Right lung (tissue), 10 donors: ENCODE measurements at places on chromosomes 12 and 14. TPM values are rescaled to one million over a fixed set of nuclear protein-coding genes. Genes with fewer than 3 reads are reported as not detected.

DNA sequence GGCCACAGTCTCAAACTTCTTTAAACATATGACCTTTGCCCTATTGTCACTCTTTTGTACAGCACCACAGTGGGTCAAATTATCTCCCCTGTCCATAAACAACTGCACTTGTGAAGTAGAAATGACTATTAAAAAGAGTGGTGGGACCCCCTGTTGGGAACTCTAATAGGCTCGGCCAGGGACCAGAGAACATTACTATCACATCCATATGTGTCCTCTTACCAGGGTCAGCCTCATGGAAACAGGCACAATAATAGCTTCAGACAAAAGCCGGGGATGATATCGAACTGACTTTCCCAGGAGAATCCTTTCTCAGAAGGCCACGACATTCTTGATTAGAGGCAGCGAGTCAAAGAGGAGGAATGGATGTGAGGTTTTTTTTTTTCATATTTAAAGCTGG is 96.6 kb downstream of the NKX2-1 start:
- no peak for DNase-seq

DNA sequence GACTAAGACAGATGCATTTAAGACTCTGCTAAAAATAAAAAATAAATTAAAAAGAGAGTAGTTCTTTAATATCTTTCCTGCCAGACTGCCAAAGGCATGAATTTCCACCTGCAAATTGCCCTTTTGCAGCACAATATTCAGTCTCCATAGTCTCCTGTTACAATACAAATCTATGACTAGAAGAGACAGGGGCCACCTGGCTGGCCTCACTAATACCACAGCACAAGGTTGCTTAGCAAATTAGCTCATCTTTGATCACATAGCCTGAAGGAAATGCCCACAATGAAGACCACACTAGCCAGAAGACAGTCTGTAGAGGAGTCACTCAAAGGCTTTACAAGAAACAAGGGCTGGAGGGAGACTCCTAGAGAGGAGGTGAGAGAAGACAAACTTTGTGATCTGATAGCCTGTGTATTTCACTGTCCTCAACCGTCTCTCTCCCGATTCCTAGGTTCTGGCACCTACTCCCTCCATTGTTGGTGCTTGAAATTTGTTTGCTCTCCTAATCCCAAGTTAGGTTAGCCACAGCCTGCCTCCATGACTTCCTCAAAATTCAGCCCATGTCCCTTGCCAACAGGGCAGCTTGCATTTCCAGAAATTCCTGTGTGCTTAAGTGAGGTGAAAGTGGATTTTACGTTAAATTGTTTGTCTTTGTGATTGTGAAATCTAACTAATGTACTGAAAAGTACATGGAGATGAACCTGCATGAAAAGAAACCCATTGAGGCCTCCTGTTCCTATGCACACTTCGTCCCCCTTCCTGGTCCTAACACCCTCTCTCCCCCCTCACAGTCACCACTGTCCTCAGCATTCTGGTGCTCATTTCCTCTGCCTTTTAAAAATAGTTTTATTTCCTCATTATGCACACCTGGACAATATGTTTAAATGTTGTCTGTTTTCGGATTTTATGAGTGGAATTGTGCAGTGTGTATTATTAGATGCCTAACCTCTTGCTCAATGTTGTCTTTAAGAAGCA is 88.7 kb upstream of the PLXNC1 start:
- DNase-seq: no peak

Gene PMEL
- polyA plus RNA-seq: 2.4 TPM

GRCh38 chr14:100076133-100076532 is 10.9 kb downstream of the EVL start:
- no peak for DNase-seq

DNA sequence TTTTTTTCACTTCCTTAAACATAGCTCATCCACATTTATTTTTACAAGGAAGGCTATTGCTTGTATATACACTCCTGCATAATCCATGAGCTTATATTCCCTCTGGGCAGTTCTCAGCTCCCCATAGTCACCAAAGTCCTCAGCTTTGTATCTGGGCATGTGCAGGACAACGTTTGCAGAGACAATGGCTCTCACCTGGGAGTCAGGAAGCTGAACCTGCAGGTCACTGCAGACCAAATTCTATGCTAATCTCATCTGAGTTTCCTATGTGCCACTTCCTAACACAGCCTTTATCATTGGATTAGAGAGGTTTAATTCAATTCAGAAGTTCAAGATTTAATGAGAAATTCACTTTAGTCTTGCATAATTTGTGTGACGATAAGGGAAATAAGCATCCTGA is 131.5 kb downstream of the KCNK10 start:
- DNase-seq: no peak

DNA sequence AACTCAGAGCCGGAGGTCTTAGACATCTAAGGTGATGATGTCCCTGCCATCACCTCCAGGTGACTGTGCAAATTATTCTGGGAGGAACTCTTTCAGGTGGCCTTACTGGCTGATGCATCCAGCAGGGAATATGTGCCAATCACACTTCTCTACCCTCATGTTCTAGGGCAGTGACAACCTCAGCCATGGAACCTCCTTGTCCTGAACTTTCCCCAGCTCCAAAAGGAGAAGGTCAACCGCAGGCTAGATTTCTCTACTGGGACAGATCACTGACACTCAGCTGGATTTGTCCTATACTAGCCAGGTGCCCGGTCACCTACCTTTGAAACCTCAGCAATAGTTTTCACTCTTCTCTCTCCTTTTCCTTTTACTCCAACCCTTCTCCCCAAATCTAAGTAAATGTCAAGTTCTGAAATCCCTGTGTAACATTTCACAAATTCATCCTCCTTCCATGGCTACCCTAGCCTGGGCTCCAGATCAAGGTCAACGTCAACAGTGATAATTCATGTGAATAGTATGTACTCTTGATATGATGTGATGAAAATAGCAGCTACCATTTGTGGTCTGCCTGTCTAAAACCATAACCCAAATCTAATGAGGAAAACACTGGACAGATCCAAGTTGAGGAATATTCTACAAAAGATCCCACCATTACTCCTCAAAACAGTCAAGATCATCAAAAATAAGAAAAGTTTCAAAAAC is 115.0 kb upstream of the EGLN3 start:
- no peak for DNase-seq

Gene PTGER2
- polyA plus RNA-seq: 3.9 TPM

- DNase-seq: no peak
Measured at GRCh38 chr12:66640691-66641460, 38.0 kb downstream of the GRIP1 start.

DNA sequence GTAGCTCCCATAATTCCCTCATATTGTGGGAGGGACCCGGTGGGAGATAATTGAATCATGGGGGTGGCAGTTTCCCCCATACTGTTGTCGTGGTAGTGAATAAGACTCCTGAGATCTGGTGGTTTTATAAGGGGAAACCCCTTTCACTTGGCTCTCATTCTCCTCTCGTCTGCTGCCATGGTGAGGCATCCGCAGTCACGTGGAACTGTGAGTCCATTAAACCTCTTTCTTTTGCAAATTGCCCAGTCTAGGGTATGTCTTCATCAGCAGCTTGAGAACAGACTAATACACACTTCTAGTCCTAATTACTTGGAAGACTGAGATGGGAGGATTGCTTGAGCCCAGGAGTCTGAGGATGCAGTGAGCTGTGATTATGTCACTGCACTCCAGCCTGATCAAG is 64.4 kb downstream of the TMX1 start:
- no peak for DNase-seq

DNA sequence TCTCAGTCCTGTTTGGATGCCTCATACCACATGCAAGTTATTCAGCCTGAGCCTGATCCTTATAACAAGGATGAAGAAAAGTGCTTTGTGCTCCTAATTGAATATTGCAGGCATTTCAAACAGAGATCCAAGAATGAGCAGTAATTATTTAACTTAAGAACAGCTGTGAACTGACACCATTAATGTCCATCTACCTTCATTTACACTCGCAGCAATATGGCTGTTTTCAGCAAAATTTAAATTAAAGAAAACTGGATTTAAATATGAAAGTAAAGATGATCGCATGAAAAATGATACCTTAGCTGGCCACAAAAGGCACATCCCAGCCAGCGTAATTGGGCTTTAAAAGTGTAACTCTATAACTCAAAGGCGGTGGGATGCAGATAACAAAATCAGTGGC is 466.3 kb downstream of the GALC start:
- no peak for DNase-seq

- no peak for DNase-seq
Measured at GRCh38 chr12:130163461-130164215, 1.4 kb downstream of the FZD10 start.

DNA sequence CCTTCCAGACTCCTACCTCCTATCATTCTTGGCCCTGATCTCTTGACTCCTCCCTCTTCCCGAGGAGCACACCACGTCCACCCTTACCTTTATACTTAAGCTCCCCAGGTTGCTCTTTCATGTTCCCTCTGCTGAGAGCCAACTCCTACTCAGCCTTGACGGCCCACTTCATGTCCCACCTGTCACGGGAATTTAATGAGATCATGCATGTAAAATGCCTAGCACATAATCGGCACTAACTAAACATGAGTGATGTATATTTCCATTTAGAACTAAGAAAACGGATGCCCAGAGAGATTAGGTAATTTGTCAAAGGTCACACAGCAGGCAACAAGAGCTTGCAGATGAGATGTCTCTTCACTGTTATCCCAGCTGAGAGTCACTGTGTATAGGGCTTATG is 45.1 kb downstream of the NOS1 start:
- DNase-seq: no peak

Gene RD3L
- polyA plus RNA-seq: 0.12 TPM

Gene PXN
- polyA plus RNA-seq: 48.6 TPM

Gene DEPDC4
- 8.6 TPM for polyA plus RNA-seq

Gene SOAT2
- 0.24 TPM for polyA plus RNA-seq

DNA sequence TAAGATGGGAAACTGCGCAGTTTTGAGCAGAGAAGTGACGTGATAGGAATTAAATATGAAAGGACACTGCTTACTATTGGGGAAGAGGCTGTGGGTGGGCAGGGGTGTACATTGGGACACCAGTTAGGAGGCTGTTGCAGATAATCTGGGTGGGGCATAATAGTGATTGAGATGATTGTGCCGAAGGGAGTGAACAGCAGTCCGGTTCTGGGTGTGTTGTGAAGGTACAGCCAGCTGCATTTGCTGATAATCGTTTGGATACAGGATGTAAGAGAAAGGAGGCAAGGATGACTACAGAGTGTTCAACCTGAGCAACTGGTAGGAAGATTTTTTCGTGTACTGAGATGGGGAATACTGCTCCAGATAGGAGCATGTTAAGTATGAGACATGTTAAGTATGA is 205.2 kb upstream of the NEDD1 start:
- DNase-seq: no peak

Gene MAP1LC3B2
- polyA plus RNA-seq: 3.7 TPM

- DNase-seq: no peak
Measured at GRCh38 chr14:49955024-49955423, 62.1 kb downstream of the ARF6 start.

DNA sequence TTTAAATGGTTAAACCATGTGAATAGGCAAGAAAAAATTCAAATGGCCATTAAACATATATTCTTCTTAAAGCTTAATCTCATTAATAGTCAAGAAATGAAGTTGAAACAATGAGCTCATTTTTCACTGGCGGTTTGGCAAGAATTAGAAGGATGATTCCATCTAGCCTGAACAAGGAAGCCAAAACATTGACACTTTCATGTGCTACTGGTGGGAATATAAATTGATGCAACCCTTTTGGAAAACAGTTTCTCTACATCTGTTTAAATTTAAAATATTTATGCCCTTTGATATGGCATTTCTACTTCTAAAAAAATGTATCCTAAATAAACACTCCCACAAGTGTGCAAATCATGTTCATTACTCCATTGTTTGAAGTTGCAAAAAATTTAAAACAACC is 174.7 kb upstream of the HIF1A start:
- DNase-seq: no peak

Gene PPP1R1A
- polyA plus RNA-seq: 6.9 TPM

DNA sequence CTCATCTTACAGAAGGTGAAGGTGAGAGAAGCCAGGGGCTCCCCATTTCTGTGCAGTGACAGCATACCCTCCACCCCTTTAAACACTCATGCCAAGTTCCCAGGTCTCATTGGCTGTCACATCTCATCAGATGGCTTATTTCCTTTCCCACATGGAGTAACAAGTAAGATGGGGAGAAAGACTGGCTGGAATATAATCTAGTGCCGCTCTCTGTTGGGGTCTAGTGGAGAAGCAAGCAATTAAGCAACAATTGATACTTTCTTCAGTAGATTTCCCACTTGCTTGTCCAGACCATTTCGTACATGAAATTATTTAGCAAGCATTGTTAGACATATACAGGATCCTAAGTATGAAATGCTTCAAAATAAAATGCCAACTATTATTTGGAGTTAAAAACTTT is 92.2 kb downstream of the SLC5A8 start:
- no peak for DNase-seq

GRCh38 chr14:91356181-91356763 is 61.3 kb downstream of the CCDC88C start:
- DNase-seq: no peak

- no peak for DNase-seq
Measured at GRCh38 chr14:63638493-63638892, 3.2 kb downstream of the WDR89 start.

Gene LRTM2
- polyA plus RNA-seq: 0.05 TPM

Gene C1RL
- 66.7 TPM for polyA plus RNA-seq

Gene CMA1
- polyA plus RNA-seq: not detected

DNA sequence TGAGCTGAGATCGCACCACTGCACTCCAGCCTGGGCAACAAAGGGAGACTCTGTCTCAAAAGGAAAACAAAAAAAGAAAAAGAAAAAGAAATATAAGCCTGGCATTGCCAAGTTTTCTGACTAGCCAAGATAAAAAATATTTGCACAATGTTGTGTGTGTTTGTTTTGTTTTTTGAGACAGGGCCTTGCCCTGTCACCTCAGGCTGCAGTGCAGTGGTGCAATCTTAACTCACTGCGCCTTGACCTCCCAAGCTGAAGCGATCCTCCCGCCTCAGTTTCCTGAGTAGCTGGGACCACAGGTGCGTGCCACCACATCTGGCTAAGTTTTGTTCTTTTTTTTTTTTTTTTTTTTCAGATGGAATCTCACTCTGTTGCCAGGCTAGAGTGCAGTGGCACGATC is 5.5 kb upstream of the C12orf43 start:
- no peak for DNase-seq

Gene MYBPC1
- polyA plus RNA-seq: 1.5 TPM

Gene MGAT4C
- polyA plus RNA-seq: 1.8 TPM

- no peak for DNase-seq
Measured at GRCh38 chr12:87756111-87756510, 273.1 kb downstream of the C12orf50 start.
